Thyroid gland (tissue), 4 donors: ENCODE measurements at places on chromosomes 7 and 10. TPM values are rescaled to one million over a fixed set of nuclear protein-coding genes. Genes with fewer than 3 reads are reported as not detected.

ZNF365 gene
- not detected for total RNA-seq

SSMEM1 gene
- total RNA-seq: not detected

ANAPC16 gene
- total RNA-seq: 100 TPM

ANKRD2 gene
- total RNA-seq: not detected

SEMA3A gene
- total RNA-seq: 17.9 TPM

CDK14 gene
- 29.3 TPM for total RNA-seq

GALNT17 gene
- total RNA-seq: 38.7 TPM

ACBD7 gene
- 1.3 TPM for total RNA-seq

GPR37 gene
- not detected for total RNA-seq

XRCC2 gene
- 0.81 TPM for total RNA-seq

LRRD1 gene
- total RNA-seq: 0.29 TPM

IDE gene
- 95.2 TPM for total RNA-seq

UCN3 gene
- not detected for total RNA-seq

CDC14C gene
- not detected for total RNA-seq

OPN4 gene
- not detected for total RNA-seq

TCF7L2 gene
- total RNA-seq: 16.2 TPM
